ENCODE measurements at places on chromosomes 4 and X.
A peak's percentile ranks its signal among the peaks of the same experiment; 100 is the strongest.

DNA sequence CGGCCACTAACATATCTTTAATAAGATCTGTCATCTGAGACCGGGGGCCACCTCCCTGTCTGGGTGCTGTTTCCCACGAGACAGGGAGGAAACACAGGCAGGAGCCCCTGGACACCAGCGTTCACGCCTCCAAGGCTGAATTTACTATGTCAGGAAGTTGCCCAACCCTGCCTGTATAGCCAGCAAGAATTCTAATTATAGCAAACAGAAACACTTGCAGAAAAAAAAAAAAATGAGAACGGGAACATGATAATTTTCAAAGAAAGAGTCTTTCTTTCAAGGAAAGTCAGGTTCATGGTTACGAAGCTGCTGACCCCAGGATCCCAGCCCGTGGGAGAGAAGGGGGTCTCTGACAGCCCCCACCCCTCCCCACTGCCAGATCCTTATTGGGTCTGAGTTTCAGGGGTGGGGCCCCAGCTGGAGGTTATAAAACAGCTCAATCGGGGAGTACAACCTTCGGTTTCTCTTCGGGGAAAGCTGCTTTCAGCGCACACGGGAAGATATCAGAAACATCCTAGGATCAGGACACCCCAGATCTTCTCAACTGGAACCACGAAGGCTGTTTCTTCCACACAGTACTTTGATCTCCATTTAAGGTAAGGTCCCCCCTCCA is at the start of gene IL3RA:
TSS of gene IL3RA (plus strand) at position 455 of the 613 bp plus-strand sequence. CDS start 4,981 bp downstream, outside the sequence.
- ATAC-seq = peak; percentile 9

- ATAC-seq = no peak
These were observed 140.2 kb downstream of the STIM2 start for GRCh38 chr4:27000820-27001219.

DNA sequence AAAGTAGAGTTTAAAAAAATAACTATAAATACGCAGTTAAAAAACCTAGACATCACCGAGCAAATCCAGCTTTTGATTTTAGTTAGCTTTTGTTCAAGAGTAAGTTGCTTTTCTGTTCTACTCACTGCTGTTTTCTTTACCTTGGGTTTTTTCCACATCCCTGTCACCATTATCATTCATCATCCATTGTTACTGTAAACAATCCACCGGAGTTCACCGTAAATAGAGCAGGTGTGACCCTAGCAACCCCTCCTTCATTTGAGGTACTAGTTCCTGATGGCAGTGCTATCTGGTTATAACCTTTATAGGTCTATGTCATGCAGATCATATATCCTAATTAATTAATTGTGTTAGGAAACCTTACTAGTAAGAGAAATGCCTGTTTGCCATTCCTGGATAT is 43.0 kb upstream of the TEX13D start:
- no peak for ATAC-seq

- ATAC-seq = no peak
These were observed at the start of gene PPBP for GRCh38 chr4:73988061-73988460. PPBP (minus strand) TSS chr4:73988190; CDS start chr4:73988103, 87 bp downstream.

DNA sequence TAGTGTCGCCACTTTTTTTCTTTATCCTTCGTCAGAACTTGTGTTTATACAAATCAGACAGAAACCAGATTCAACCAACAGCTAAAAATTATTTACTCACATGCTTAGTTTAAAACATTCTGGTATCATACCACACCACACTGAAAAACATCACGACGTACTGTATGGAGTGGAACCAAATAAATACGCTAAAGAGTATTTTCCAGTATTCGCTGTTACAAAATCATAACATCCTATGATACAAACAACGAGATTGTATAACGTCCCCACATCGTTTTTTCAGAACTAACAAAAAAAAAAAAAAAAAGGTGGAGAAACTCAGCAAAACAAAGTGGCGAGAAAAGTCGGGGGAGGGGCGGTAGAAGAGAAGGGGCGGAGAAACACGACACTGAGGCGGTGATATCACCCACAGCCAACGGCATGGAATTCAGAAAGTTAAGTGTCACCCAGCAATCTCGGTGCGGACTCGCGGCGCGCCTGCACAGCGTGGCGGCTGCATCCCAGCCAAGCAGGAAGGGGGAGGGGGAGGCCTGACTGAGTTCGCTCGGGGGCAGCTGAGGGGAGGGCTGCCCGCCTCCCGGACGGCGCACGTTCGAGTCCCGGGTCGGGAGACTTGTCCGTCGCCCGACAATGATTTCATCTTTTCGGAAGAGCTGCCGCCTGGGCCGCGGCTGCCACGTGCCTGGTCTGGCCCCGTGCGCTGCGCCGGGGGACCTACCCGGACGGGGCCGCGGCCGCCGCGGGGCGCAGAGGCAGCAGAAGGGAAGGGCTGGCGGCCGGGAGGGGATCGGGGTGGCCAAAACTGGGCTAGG is 920 bp downstream of the SETD7 start:
- ATAC-seq = peak; percentile 76

GRCh38 chr4:6221301-6221850 is 21.0 kb upstream of the JAKMIP1 start:
- ATAC-seq = no peak

DNA sequence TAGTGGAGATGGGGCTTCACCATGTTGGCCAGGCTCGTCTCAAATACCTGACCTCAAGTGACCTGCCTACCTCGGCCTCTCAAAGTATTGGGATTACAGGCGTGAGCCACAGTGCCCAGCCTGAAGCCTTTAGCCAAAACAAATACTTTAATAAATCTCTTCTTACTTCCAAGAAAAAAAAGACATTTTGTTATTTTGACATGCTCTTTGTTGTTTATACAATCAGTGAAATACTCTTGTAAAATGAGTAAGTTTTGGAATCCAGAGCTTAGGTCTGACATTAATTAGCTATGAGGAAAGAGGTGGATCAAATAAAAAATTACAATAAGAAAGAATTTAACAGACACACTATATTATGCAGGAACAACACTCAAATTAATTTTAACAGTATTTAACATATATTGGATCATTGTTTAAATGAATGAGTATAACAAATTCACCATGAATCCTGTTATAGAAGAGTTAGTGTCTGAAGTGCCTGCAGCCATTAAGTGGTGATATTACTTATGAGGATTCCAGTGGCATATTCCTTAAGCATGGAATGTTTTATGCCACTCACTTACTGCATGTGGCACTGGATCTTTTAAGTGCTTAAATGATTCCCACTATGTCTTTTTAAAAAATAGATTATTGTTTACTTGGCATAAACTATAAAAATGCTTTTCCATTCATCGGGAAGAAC is 260.1 kb upstream of the GIMD1 start:
- no peak for ATAC-seq

- ATAC-seq = peak; percentile 88
These were observed 34.2 kb downstream of the ARAP2 start for GRCh38 chr4:36209941-36210649.

DNA sequence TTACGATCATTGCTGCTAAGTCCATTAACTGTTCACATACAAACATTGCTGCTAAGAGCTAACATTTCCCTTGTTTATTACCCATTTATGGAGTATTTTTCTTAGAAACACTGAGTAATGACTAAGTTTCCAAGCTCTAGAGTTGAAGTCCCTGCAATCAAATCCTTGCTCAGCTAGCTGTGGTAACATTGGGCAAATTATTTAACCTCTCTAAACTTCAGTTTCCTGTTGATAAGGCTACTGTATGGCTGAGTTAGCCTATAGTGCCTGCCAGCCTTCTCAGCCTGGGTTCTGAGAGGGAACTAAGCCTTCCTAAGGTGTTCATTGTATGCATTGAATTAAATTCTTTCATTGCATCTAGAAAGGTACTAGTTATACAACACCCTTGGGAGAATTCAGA is 15.2 kb upstream of the SCOC start:
- ATAC-seq = no peak

- ATAC-seq = no peak
These were observed 20.5 kb downstream of the C4orf54 start for GRCh38 chr4:99637174-99637573.

DNA sequence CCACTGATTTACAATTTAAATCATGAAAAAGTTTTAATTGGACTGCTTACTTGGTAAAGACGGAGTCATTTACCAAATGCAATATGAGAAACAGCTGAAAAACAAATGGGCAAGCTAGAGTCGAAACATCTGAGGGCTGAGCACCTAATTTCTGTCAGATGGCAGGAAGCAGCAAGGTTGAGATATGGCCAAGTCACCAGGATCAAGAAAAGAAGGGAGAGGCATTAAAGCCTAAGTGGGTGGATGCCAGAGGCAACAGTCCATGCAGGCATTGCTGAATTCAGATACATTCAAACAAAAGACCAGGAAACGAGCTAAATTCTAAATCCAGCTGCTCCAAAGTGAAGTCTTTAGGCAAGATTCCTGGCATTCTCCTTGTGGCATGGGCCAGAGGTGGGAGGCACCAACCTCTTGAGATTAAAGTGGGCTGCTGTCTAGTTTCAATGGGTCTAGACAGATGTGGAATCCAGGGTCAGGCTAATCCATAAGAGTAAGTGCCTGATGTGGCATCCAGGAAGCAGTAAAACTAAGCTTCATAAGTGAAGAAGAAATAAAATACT is 8.0 kb upstream of the ARSJ start:
- no peak for ATAC-seq

DNA sequence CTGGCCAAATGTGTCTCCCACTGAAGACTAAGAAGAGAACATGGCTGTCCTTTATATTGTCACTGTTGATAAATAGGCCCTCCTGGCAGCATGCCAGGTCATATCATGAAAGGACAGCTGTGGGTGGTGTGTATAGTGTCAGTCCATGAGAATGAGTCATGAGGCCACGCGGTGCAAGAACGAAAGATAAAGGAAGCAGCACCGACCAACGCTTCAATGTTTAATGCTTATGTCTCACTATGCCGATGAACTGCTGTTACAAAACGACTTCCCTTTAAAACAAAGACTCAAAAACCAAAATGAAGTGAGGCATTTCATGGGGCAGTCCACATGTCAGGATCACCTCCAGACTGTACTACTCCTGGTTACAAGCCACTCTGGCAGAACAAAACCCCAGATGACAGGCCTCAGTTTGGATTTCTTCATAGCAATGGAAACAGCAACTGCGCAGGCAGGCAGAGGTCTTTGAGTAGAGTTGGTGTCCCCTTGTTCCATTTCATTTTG is 5.2 kb upstream of the TCEANC start:
- peak; percentile 99 for ATAC-seq

DNA sequence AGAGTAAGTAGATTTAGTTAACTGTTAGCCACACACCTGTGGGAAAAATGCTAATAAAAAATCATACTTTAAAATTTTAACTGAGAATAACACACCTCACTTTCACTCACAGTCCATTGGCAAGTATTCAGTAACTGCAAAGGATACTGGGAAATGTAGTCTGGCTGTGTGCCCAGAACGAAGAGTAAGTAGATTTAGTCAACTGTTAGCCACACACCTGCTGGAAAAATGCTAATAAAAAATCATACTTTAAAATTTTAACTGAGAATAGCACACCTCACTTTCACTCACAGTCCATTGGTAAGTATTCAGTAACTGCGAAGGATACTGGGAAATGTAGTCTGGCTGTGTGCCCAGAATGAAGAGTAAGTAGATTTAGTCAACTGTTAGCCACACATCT is 178.4 kb upstream of the NWD2 start:
- ATAC-seq = no peak

DNA sequence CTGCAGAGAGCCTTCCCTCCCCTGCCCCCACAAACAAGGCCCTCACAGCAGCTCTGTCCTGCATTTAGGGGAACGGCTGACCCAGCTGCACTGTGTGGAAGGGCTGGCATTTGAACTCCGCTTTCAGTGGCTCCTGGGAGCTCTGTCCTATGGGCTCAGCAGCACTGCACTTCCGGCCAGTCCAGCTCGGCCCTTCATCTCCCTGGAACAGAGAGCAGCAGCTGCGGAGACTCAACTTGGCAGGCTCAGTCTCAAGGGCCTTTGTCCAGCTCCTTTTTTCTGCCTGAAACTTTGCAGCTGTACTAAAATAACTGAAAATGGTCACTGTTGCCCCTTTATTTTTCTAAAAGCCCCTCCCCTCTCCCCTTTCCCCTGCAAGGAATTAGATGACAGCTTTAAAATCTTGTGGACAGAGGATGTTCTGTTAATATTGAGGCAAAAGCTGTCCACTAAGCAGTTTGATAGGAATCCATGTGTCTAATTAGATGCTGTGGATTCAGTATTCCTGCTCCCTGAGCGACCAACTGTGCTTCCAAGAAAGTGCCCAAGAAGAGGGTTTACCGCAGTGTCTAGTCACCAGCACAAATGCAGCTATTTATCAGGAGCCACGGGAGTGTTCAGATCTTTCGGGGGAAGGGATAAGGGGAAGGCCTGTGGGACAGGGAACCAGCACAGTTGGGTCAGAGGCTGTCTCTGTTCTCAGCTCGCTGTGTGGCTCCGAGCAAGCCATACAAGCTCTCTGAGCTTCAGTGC is 133.1 kb downstream of the AFAP1 start:
- ATAC-seq = no peak

GRCh38 chr4:47533689-47534347 is 48.7 kb downstream of the ATP10D start:
- ATAC-seq = peak; percentile 61

- ATAC-seq = no peak
These were observed 137.0 kb upstream of the PSAPL1 start for GRCh38 chr4:7571701-7572100.

DNA sequence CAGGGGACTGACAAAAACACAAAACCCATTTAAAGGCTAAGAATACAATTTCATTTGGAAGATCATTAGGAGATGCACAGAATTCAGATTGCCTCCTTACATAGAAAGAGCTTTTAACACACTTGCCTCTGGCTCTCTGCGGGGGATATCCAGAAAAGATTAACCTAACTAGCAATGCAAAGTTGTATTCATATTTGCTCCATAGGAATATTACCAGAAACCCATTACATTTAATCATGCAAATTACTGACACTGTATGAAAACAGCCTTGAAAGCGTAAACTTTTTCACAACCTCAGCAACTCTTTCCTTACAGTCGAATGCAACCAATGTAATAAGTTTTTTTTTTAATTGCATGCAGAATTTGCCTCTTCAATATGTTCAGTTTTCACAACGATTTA is 1087.3 kb upstream of the PRKX start:
- ATAC-seq = no peak

GRCh38 chrX:3244955-3245354 is 101.5 kb downstream of the MXRA5 start:
- ATAC-seq = no peak

GRCh38 chrX:139930916-139931645 is 1.8 kb downstream of the ATP11C start:
- ATAC-seq = no peak

GRCh38 chr4:96887857-96888256 is 1048.0 kb downstream of the PDHA2 start:
- no peak for ATAC-seq

- no peak for ATAC-seq
These were observed 41.0 kb downstream of the MAP7D3 start for GRCh38 chrX:136210243-136210642.

GRCh38 chr4:143336781-143337599 is at the start of gene GAB1:
GAB1 (plus strand) TSS chr4:143336876; CDS start chr4:143337189, 313 bp downstream.
- ATAC-seq = peak; percentile 60

- ATAC-seq = no peak
These were observed 344.6 kb upstream of the CTSO start for GRCh38 chr4:156298230-156298629.
